ENCODE measurements at places on chromosomes 6 and 20.

DNA sequence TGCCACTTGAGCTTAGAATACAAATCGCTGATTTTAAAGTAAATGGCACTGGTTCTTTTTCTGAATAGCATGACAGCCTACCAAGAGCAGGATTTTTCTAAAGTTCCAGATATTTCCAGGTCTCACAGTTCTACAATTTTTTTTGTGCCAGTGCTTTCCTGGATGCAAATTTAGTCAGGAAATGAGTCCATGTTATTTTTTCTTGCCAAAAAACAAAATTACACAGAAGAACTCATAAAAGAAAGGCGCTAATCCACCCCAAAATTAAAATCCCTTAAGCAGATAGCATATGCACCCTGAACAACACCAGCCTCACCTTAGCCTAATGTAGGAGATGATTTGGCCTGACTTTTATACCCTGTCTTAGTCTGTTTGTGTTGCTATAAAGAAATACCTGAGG is 86.4 kb upstream of the ARG1 start:
- no peak for DNase-seq

DNA sequence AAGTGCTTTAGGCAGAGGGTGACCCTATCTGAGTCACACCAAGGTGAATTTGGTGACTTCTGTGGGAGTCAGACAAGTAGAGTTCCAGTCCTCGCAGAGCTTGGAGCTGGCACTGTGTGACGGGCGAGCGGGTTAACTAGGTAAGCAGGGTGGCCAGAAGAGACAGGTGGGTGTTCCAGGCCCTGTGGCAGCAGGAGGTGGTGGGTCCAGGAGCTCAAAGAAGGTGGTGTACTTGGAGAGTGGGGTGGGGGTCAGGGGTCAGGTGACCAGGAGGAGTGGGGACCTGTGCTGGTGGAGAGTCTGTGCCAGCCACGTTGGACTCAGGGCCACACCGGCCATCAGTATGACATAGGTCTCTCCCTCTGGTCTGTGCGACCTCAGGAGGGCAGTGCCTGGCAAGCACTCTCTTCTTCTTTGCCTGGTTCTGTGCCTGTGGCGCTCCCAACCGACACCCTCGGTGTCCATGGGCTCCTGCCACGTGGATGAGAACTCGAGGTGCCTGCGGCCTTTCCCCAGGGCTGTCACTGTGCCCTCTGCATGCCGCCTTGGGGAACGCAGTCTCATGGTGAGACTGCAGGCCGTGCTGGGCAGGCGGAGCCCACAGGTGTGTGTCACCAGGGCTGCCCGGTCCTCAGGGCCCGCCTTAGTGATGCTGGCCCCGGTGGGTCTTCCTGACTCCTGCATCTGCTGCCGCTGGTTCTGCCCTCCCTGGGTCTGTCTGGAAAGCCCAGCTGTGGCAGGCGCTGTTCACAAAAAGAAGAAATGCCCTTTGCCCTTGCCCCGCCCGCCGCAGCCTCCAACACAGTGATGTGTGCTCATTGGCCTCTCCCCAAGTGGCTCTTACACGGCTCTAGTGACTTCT is 1.6 kb downstream of the MRGBP start:
- DNase-seq = no peak

GRCh38 chr6:52661551-52661950 is 9.4 kb upstream of the TMEM14A start:
- no peak for DNase-seq

DNA sequence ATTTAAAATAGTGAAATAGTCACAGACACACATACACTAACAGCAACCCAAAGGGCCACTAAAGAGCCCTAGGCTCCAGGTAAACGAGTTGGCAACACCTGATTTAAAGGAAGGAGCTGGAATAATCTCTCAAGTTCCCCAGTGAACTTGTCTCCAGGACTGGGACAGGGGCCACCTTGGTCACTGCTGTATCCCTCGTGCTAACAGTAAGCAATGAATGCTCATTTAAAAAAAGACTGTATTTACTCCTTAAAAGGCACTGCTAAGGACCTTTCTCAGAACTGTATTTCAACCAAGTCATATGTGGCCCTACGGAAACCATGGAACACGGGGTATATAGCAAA is 1.3 kb downstream of the DIDO1 start:
- DNase-seq = no peak

- no peak for DNase-seq
Measured at GRCh38 chr6:155066361-155066760, 71.2 kb downstream of the TIAM2 start.

Data from GM20000 (cell line).